ENCODE measurements at places on chromosomes 7 and 10. TPM values are rescaled to one million over a fixed set of nuclear protein-coding genes. Genes with fewer than 3 reads are reported as not detected.

The H2BK1 gene
- not detected for total RNA-seq

GRCh38 chr10:47049906-47050305 lies 138.7 kb downstream of the PTPN20 start:
- DNase-seq: no peak

The CXCL12 gene
- 2.2 TPM for total RNA-seq

The ZYX gene
- 121 TPM for total RNA-seq

GRCh38 chr10:133457100-133457841 lies 3.5 kb downstream of the SCART1 start:
- DNase-seq: no peak

DNA sequence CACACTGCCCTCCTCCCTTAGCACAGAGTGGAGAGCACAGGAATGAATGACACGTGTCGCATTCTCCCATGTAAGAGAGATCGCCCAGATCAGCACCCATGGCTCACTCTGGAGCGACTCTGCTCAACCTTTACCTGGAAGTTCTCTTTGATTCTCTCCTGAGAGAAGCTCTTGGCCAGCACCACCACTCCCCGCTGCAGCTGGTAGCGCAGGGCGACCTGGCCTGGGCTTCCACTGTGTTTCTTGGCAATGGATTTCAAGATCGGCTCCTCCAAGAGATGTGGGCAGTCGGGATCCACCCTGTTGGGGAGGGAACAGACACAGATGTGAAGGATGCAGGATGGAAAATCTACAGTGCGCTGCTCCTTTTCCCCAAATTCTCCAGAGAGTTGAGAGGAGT lies 27.4 kb downstream of the AKR1C8 start:
- no peak for DNase-seq

The ASAH2 gene
- total RNA-seq: 0.46 TPM

DNA sequence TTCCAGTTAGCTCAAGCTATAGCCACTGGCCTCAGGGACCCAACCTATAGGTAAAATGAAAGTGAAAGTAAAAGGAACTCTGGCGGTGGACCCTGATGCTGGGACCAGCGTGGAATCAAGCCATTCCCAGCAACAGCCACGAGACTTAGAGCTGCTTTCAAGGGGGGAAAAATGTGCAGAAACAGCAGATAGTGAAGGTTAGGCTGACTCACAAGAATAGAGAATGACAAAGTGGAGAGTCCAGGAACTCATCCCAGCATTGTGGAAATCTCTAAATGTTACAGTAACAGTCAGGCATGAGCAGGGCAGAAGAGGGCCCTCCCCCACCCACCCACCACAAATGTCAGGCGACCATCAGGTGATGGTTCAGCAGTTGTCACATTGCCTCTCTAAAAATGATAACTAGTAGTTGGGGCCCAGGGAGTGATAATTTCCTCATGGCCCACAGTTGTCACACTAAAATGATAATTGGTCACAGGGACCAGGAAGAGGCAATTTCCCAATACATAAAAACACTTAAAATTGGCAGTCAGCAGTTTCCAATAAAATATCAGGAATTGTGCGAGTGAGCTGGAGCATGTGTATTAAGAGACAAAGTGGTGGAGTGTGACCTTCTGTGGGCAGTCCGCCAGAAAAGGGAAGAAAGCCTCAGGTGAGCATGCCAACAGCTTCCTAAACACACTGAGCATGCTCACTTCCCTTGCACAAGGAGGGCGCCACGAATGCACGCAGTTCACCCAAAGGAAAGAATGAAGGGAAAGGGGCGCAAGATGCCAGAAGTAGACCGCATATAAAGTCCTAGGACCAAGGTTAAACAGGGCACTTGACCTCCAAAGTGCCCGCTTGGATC lies 129.8 kb upstream of the PPP1R3A start:
- peak; percentile 77 for DNase-seq

DNA sequence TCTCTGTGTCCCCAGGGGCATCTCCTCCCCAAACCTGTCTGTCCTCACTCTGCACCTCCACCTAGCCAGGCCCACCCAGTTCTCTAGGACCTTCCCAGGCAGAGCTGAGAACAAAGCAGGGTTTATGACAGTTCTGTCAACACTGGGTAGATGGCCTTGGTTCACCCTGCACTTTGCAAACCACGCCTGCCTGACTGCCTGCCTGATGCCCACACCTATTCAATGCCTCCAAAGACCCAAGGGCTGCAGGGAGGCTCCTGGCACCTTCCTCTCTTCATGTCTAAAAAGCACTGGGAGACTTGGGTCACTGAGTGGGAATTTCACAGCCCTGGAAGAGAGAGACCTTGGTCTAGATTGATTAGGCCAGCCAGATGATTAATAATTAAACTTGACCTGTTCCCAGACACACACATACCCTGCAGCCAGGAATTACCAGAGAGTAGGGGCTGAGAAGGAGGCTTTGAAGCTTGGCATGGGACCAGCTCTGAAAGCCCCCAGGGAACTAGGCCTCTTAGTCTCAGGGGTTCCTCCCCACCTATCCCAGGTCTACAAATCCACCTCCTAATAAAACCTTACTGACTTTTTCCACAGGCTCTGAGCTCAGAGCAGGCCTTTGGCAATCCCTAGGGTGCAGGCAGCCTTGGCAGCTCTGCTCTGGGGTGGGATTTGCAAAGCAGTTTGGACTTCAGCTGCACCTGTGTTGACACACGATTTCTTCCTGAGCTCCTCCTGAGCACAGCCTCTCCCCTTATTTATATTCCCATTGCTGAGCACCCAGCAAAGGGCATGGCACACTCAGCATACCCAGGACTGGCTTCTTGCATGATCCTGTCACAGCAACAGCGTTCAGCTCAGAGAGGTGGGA lies 25.7 kb upstream of the PDCD4 start:
- DNase-seq: no peak

DNA sequence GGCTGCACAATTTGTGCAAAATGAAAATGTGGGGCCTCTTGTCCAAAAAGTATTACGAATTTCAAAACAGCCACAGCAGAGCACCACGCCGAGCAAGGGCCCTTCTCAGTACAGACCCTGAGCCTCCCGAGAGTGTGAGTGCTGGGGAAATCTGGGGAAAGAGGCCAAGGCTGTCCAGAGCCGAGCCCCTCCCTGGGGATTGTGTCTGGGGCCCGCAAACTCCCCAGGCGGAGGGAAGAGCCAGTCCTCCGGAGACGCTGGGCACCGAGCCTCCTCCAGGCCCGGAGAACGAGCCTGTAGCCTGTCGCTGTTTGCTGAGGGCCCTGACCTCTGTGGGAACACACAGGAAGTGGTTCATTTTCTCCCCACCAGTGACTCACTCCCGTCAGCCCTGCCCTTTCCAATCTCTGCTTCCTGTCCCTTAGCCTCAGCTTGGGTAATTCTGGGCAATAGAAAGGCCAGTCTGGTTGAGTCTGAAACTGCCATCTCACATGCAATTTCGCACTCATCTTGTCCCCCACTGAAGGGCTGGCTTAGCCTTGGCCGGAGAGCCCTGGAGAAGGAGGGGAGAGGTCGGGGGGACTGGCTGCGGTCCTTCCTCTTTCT lies 19.5 kb upstream of the GNA12 start:
- DNase-seq: peak; percentile 99

- DNase-seq: peak; percentile 75
Measured at GRCh38 chr10:84540022-84540616, 211.7 kb downstream of the CCSER2 start.

The LMBR1 gene
- total RNA-seq: 62.6 TPM

DNA sequence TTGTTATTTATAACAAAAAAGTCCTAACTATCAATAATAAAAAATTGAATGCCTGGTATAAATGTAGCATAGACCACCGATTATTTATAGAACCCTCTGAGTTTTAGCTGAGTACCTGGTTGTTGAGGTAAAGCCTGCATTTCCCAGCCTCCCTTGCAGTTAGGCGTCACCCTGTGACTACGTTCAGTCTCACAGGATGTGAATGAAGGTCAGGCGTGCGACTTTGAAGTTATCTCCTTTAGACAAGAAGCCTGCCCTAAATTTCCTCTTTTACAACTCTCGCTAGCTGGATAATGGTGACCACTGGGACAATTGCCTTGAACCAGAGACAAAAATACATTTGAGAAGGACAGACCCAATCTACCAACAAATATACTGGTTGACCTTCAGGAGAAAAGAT lies 67.5 kb upstream of the TES start:
- no peak for DNase-seq

DNA sequence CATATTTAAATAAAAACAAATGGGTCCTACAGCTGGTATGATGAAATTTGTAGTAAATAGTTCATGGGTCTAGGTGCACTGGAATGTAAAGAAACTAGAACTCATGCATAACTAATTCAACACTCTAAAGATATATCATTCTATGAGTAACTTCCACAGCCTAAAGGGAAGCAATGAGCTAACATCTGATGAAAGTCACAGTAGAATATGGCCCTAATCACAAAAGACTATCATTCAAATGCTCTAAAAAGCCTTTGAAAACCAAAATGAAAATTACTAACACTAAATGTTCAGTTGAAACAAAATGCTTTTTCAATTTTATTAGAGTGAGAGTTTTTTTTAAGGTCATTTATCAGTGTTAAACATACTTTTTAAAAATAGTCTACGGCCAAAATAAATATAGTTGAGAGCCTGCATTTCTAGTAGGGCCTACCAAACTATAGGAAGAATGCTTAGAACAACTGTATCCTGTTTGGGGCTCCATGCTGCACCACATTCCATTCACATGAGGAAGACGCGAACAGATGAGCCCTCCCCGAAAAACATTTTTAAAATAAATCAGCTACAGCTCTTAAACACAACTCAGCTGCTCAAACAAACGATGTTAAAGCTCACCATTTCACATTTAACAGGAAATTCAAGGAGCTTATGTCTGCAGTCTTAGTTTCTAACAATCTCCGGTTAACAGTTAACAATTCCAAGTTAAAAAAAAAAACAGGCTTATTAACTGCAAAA lies 134.5 kb downstream of the NRBF2 start:
- peak; percentile 71 for DNase-seq

The MDFIC gene
- 45.0 TPM for total RNA-seq

DNA sequence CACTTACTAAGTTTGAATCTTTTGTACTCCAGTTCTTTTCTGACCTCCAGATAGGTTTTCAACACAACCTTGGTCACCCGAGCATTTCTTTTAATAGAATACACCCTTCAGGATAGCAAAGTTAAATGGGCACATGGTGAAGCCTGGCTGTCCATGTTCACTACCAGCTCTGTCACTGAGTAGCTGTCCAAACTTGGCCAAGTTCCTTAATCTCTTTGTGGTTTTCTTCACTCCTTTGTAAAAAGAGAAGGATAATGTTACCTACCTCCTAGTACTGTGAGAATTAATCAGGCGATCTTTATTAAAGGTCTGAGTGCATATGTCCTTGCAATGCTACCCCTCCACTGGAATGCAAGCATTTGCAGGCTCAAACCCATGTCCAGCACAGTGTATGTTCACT lies 128.1 kb upstream of the PTPRZ1 start:
- no peak for DNase-seq

DNA sequence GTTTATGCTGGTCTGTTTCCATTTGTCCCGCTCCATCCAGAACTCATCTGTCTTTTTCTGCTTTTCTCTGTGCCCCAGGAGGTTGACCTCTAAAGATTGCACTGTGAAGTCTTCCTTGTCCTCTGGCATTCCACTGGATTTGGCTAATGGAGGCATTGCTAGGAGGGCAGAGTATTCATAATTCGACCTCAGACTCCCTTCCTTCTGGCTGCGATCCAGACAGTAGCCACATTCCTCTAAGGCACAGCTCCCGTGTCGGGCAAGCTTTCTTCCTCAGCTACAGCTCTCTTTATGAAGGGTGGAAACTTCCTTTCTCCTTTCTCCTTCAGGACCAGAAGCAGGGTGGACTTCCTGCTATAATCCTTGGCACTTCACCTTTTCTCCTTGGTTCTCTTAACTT lies 175.9 kb downstream of the BAMBI start:
- DNase-seq: no peak

The GBX1 gene
- not detected for total RNA-seq

The CYP26C1 gene
- not detected for total RNA-seq

The SSC4D gene
- 2.5 TPM for total RNA-seq

The LLCFC1 gene
- total RNA-seq: not detected

The RNF32 gene
- total RNA-seq: 1.6 TPM

DNA sequence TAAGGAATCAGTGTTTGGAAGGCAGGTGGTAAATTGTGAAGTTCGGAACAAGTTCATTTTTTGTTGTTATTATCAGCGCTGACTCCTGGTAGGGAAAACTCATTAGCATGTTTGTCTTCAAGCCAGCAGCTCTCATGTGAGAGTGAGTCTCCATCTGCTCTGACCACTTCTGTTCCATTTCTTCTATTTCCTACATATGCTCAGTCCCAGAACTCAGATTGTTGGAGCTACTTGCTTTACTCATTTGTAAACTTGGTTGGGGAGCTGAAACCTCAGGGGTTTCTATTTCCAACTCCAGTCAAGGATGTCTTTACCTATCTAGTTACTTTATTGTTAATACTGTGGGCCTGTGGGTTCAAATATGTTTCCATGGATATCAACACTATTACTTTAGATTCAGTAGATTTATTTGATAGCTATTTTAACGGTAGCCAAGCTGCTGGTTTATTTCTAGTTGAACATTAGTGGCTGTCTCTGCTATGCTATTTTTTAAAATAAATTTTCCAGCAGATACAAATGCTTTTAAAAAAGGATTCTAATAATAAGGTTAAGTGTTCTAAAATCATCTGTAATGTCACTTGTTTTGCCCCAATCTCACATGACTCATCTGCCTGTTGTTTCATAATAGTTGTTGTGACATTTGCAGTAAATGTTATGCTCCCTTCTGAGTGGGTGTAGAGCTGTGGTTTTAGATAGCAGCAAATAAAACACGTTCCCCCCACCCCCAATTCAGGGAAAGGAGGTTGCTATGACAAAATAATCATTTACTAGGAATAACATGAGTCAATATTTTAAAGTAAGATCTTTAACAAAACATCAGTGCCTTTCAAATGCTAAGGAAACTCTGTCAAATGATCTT lies 143.3 kb downstream of the HDAC9 start:
- DNase-seq: no peak

GRCh38 chr10:70135684-70136083 lies 3.1 kb upstream of the AIFM2 start:
- DNase-seq: no peak

GRCh38 chr7:87473986-87474385 lies 1.5 kb downstream of the ABCB4 start:
- DNase-seq: no peak

The HMX2 gene
- 1.3 TPM for total RNA-seq

- no peak for DNase-seq
Measured at GRCh38 chr7:151091431-151091830, 5.2 kb downstream of the AGAP3 start.

- no peak for DNase-seq
Measured at GRCh38 chr10:14557567-14557966, 217.1 kb downstream of the FAM107B start.

DNA sequence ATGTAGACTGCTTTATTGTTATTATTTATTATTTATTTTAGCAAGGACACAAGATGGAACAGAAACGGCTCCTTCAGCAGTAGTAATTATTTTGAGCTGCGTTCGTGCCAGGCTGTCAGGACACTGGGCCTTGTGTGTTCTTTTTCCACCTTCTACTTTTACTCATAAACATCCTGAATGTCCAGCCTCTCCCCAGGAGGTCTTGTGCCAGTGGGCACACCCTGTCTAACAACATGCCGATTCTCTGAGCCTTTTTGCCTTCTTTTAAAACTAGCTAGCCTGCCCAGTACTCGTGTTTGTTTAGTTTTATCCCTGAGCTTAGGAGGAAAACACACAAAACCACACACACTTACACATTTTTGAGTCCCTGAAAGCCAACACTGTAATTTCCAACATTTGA lies 1.2 kb downstream of the SCIN start:
- no peak for DNase-seq

Data from Daoy (cell line).